ENCODE measurements at places on chromosomes 6 and 20. TPM values are rescaled to one million over a fixed set of nuclear protein-coding genes. Genes with fewer than 3 reads are reported as not detected.

PLEKHG1 gene
- total RNA-seq = 14.9 TPM

CDH26 gene
- 0.72 TPM for total RNA-seq

ZC2HC1B gene
- total RNA-seq = not detected

ADRM1 gene
- total RNA-seq = 152 TPM

DNMT3B gene
- 1.9 TPM for total RNA-seq

PTPRT gene
- total RNA-seq = under 0.01 TPM

ADISSP gene
- total RNA-seq = 20.2 TPM

TSBP1 gene
- not detected for total RNA-seq

PI16 gene
- total RNA-seq = not detected

RBM39 gene
- total RNA-seq = 189 TPM

All from tracheal epithelial cell (primary cell).